Sigmoid colon (tissue), 7 donors: ENCODE measurements at places on chromosomes 5 and 9. TPM values are rescaled to one million over a fixed set of nuclear protein-coding genes. Genes with fewer than 3 reads are reported as not detected.

NIM1K gene
- polyA plus RNA-seq = 0.42 TPM

DEPDC1B gene
- polyA plus RNA-seq = 9.5 TPM

FOXD4L5 gene
- not detected for polyA plus RNA-seq

LRRC19 gene
- polyA plus RNA-seq = 17.1 TPM

- DNase-seq = no peak
- peaks cover 59% of the 10 kb centered on the region for H3K4me1 ChIP-seq
- H3K4me3 ChIP-seq = no peak overlapping the region
- no peaks in the 10 kb centered on the region for H3K36me3 ChIP-seq
- H3K27me3 ChIP-seq = peaks cover 100% of the 10 kb centered on the region
Observed at GRCh38 chr9:124015661-124016131, 4.1 kb downstream of the LHX2 start.

- DNase-seq = no peak
- H3K36me3 ChIP-seq = no peaks in the 10 kb centered on the region
- H3K27ac ChIP-seq = no peak overlapping the region
- H3K4me3 ChIP-seq = no peak overlapping the region
- H3K4me1 ChIP-seq = no peaks in the 10 kb centered on the region
Observed at GRCh38 chr9:115976781-115977180, 176.8 kb upstream of the PAPPA start.

- no peaks in the 10 kb centered on the region for H3K36me3 ChIP-seq
- H3K27me3 ChIP-seq = no peaks in the 10 kb centered on the region
- no peak overlapping the region for H3K4me3 ChIP-seq
- no peaks in the 10 kb centered on the region for H3K4me1 ChIP-seq
- no peak overlapping the region for H3K27ac ChIP-seq
Observed at GRCh38 chr9:22165144-22165543, 156.0 kb upstream of the CDKN2B start.
